ENCODE measurements at places on chromosomes 13 and 19.
A peak's percentile ranks its signal among the peaks of the same experiment; 100 is the strongest.

DNA sequence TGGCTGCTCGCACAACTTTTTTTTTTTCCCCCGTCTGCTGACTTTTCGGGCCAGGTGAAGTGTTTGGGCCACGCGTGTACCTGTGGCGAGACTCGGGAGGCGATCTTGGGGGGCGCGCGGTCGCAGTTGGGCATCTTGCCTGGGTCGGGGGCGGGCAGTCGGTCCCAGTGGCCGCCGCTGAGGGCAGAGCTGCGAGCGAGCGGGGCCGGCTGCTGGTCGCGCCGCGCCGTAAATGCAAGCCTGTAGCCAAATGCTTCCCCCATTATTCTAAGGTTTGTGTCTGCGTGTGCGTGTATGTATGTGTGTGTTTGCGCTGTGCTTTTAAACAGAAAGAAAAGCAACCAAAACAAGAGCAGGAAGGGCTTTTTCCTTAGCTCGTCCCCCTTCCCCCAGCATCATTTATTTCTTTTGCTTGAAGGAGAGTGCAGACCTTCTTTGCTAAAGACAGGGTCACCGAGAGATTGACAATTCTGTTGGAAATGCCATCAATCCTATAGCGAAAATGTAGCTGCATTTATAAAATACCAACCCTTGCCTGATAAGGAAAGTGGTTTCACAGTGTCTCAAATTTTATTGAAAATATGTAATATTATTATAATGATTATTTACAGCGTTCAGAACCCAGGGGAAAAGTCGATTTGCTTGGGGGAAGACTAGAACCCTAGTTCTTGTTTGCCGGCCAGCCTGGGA lies 143.2 kb upstream of the ZNF536 start:
- DNase-seq: no peak

- DNase-seq: peak; percentile 34
Observed at GRCh38 chr19:39765091-39766076, 13.3 kb upstream of the LEUTX start.

GRCh38 chr13:25846222-25846984 lies 205.4 kb downstream of the SHISA2 start:
- DNase-seq: no peak

DNA sequence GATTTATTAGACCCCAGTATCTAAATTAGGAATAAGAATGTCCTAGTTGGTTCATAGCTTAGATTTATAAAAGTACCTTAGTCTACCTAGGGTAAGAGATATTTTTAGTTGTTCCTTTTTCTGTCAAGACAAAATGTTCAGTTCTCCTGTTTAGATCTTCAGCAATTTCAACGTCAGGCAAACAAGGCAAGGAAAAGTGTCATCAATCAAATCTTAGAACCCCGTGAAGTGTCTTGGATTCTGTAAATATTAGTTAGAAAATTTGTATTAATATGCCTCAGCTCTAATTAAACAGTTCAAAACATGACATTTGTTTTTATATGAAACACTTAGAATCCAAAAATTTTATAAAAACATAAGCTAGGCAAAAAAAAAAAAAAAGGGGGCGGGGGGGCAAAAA lies 296.6 kb downstream of the PCDH9 start:
- DNase-seq: no peak

DNA sequence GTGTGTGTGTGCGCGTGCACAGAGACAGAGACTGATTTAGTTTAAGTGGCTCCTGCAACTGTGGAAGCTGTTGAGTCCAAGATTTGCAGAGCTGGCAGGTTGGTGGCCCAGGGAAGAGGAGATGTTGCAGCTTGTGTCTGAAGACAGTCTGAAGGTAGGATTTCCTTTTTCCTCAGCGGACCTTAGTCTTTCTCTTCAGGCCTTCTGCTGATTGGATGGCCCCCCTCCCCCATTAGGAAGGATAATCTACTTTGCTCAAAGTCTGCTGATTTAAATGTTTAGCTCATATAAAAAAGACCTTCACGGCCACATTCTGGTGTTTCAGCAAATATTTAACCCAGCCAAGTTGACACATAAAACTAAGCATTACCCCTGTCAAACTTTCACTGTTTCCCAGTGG lies 84.3 kb downstream of the SLC15A1 start:
- no peak for DNase-seq

- DNase-seq: no peak
Observed at GRCh38 chr19:5147074-5147977, 178.4 kb downstream of the KDM4B start.

GRCh38 chr19:3210347-3211017 lies 14.0 kb upstream of the CELF5 start:
- DNase-seq: no peak

- DNase-seq: no peak
Observed at GRCh38 chr19:56896095-56896494, 55.6 kb upstream of the PEG3 start.

DNA sequence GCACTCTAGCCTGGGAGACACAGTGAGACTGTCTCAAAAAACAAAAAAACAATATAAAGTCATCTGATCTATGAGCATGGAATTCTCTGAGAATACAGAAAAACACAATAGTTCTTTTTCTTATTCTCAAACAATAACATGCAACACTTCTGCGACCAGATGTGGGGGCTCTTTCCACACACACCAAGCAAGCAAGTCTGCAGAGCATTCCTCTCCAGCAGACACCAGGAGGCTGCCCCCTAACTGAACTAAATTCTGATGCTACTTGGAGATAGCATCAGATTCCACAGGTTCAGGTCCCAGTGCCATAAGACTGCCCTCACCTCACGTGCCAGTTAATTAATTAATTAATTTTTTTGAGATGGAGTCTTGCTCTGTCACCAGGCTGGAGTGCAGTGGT lies 27.7 kb downstream of the ZNF101 start:
- DNase-seq: no peak

DNA sequence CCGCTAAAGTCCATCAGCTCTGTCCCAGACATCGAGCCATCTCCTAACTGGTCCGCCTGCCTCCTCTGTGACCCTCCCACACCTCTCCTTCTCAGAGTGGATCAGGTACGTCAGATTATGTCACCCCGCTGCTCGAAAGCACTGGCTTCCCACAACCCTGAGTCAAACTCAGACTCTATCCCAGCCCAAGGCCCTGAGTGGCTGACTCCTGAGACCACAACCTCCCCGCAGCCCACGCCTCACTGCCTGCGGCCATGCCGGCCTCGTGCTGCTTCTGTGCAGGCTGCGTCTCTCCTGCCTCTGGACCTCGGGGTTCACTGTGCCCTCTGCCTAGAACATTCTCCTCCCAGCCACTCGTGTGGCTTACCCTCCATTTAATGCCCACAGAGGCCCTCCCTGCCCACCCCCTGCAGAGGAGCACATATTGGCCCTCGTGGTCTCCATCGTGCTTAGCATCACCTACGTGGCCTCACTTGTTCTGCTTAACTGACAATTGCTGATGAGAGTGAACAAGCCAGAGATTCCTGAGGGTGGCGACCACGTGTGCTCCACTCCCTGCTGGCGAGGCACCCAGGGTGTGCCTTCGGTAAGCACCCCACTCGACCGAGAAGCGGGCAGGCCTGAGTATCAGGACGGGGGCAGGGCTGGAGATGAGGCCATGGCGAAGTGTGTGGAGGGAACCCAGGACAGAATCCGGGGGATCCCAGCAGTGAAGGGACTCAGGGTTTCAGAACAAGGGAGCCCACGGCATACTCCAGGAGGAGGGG lies 13.5 kb upstream of the FKRP start:
- DNase-seq: no peak

GRCh38 chr13:97043302-97043701 lies 49.0 kb upstream of the OXGR1 start:
- no peak for DNase-seq

DNA sequence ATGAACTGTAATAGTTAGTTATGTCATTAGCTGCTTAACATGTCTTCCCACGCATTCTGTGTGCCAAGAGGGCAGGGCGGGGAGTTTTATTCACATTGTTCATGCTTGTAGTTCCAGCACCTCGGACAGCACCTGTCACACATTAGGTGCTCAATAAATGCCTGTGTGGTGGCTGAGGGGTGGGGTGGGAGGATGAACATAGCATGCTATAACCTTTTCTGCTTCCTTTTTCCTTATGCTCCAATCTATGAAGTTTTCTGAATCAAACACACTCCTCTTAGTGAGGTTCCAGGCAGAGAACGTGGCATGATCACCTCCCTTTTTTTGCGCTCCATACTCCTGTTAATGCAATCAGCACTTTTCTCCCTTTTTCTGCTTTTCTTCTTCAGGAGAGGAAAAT lies 15.8 kb upstream of the PTPRS start:
- DNase-seq: no peak

- no peak for DNase-seq
Observed at GRCh38 chr13:25169356-25169755, 2.7 kb downstream of the AMER2 start.

DNA sequence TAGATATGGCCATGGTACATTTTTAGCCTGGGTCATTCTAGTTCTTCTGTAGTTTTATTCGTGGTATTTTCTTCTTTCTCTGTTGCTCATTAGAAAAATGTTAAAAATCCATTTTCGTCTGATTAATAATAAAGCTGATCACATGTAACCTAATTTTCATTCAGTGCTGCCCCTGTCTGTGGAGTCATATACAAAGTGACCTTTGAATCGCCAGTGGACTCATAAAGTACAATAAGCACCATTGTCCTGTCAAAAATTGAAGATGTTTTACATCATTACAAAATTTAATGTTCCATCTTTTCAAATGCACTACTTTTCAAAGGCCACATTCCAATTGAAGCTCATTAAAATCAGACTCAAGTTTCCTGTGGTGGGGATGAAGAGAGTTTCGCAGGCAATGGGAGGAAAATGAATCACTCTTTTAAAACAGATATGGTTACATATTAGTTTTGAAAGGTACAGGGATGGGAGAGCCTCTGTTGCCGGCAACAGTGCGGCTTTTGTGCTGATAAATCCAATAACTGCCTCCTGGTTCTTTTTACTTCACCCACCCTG lies 205.4 kb downstream of the ZNF536 start:
- no peak for DNase-seq

DNA sequence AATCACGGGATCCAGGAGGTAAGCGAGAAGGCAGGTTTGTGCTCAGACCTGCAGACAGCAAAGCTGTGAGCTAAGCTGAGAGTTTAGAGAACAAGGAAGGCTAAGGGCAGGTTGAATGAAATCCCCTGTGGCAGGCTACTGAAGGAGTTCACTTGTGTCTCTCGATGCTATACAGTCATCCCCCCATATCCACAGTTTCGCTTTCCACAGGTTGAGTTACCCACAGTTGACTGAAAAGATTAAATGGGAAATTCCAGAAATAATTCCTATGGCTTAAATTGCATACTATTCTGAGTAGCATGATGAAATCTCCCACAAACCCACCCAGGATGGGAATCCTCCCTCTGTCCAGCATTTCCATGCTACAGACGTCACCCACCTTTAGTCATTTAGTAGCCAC lies 49.6 kb downstream of the ABCC4 start:
- no peak for DNase-seq

All from NCI-H146 (cell line).